Kidney tubule cell (primary cell): ENCODE measurements at places on chromosomes 11 and 22.

DNA sequence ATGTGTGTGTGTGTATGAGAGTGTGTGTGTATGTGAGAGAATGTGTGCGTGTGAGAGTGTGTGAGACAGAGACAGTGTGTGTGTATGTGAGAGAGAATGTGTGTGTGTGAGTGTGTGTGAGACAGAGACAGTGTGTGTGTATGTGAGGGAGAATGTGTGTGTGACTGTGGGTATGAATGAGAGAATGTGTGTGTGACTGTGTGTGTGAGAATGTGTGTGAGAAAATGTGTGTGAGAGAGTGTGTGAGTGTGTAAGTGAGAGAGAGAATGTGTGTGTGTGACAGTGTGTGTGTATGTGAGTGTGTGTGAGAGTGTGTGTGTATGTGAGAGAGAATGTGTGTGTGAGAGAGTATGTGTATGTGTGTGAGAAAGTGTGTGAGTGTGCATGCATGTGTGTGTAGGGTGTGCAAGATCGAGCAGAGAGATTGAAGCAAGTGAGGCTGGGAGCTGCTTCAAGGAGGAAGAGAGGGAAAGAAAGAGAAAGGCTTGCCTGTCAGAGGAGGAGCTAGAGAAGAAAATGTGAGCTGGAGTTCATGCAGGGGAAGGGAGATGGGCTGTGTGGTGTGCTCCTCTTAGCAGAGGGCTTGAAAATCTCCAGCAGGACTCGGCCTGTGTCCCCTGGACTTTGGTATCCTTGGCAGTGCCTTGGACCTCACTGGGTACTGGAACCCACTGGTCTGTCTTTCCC is 27.7 kb upstream of the TP53I11 start:
- no peak for DNase-seq

DNA sequence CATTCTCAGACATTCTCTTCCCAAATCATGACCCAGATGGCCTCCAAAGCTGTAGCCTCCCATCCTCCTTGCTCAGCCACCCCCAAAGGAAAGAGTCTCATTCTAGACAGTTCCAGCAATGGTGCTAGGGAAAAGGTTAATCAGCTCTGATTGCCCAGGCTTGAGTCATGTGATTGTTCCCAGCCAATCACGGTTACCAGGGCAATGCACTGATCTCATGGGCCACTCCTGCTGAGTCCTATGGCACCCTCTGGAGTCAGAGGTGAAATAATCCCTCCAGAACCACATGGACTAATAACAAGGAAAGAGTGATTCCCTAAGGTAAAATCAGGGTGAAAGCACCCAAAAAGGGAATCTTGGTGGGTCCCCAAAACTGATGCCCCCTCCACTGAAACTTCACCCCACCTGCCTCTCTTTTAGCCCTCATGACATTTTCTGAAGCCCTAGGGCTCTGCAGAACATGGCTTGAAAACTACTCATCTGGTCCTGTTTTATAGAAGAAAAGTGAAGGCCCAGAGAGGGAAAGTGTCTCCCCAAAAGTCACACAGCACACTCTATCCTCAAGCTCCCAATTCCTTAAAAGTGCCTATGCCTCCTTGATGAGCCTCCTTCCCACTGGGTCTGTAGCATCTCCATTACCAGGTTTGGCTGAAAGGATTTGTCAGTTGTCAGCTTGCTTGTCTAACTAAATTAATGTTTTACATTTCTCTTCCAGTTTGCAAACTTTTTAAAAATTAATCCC is 203.7 kb downstream of the MN1 start:
- peak; percentile 37 for DNase-seq

DNA sequence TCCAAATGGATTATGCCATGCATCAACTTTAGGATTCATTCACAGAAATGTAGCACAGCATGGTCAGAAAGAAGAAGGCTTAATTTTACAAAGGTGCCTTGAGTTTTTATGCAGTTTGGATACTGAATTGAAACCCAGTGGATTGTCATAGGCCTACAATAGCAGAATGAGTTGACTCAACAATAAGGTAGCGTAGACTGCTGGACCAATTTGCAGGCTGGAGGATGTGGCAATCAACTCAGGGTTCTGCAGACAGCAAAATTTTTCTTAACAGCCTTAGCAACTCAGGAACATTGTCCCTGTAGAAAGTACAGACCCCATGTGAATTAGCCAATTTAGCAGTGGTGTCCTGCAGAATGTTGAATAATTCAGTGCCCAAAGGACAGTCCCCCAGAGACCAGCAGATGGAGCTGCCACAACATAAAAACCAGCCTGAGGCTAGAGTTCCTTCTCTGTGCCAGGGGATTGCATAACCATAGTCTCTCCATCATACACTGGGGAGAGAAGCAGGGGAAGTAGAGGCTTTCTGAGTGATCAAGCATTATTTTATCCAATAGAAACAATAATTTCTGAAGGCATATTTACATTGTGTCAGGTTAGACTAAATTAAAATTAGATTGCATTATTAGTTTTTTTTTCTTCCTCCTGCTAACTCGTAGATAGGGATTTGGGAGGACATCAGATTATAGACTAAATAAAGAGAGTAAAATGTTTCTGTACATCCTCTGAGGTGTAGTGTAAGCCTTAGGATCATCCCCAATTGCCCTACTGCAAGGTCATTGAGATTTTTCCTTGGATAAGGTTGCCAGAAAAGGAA is 20.3 kb upstream of the MRPL17 start:
- peak; percentile 59 for DNase-seq

- DNase-seq, result no peak
Measured at GRCh38 chr11:94675813-94676212, 92.3 kb upstream of the AMOTL1 start.

DNA sequence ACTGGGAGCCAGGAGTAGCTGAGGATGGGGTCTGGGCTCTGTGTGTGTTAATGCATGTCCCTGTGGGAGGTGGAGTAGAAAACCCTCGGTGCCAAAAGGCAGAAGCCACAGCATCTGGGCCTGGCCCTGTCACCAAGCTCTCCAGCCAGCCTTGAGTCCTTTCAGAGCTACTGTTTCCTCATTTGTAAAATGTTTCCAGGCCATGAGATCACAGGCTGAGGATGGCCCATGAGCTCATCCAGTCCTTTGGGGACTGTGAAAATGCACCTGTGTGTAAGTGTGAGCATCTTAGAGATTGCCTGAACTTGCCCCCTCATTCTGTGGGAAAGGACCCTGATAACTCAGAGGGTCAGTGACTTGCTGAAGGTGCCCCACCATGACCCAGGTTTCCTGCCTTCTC is 9.1 kb downstream of the ANKK1 start:
- DNase-seq, result no peak

GRCh38 chr22:49429066-49429465 is 398.6 kb downstream of the BRD1 start:
- no peak for DNase-seq

DNA sequence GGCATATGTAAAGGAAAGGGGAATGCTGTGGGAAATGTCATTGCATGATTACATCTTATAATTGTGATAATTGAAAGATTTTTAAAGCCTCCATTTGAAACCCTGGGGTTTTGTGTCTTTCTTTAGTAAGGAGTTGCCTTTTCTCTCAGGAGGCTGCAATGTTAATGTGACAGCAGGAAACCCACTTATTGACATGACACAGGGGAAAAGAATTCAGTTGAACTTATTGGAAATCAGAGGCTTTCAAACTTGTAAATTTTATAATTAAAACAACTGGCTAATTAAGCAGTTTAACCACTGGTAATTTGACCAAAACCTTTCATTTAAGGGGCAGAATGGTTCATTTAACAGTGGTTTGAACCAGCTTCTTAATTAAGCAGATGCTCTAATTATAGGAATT is 31.2 kb downstream of the MRPL48 start:
- peak; percentile 2 for DNase-seq

DNA sequence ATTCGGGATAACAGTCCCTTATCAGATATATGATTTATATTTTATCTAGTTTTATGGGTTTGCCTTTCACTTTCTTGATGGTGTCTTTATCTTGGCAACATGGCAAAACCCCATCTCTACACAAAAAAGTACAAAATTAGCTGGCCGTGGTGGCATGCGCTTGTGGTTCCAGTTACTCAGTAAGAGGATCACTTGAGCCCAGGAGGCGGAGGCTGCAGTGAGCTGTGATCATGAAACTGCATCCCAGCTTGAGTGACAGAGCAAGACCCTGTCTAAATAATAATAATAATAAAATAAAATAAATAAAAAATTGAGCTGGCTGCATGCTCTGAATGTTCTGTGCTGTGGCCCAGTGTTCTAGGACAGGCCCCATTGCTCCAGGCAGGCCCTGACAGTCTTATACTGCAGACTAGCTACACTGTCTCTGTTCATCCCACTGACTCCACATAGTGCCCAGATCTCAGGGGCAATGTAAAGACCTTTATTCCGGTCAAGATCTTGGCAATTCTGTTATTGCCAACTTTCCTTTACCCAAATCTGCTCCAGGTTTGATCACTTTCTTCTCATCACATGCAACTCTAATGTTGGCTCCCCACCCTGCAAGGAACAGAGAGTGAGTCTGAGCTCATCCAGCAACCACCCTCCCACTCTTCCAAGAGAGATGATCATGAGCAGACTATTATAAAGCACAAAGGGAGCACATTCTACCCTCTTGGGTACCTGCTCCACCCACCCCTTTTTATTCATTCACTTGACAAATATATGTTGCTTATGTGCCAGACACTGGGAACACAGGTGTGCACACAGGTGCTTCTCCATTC is 8.8 kb downstream of the HSPA8 start:
- peak; percentile 25 for DNase-seq
